ENCODE measurements at places on chromosomes 4 and X. TPM values are rescaled to one million over a fixed set of nuclear protein-coding genes. Genes with fewer than 3 reads are reported as not detected.

- no peak for DNase-seq
Observed at GRCh38 chr4:139278912-139279759, 889 bp downstream of the MGARP start.

GRCh38 chr4:34950926-34951325 lies 1293.4 kb downstream of the ARAP2 start:
- no peak for DNase-seq

DNA sequence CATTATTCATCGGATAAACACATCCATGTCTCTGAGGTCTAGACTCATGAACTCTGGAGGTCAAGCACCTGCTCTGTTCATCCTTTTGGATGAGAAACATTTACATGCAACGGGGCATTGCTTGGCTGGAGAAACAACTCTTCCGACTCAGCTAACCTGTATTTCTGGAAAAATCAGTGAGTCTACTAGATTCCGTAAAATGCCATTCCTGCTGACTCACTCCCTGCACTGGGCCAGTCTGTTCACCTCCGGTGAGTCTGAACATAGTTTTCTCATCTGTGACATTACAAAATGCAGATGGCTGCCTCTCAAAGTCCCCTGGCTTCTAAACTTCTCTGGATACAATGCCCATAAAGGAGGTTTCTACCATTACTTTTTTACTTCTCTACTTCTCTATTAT lies 185.7 kb upstream of the HS3ST1 start:
- no peak for DNase-seq

The NALF2 gene
- not detected for total RNA-seq

GRCh38 chrX:64571011-64571410 lies 175.8 kb upstream of the MTMR8 start:
- no peak for DNase-seq

DNA sequence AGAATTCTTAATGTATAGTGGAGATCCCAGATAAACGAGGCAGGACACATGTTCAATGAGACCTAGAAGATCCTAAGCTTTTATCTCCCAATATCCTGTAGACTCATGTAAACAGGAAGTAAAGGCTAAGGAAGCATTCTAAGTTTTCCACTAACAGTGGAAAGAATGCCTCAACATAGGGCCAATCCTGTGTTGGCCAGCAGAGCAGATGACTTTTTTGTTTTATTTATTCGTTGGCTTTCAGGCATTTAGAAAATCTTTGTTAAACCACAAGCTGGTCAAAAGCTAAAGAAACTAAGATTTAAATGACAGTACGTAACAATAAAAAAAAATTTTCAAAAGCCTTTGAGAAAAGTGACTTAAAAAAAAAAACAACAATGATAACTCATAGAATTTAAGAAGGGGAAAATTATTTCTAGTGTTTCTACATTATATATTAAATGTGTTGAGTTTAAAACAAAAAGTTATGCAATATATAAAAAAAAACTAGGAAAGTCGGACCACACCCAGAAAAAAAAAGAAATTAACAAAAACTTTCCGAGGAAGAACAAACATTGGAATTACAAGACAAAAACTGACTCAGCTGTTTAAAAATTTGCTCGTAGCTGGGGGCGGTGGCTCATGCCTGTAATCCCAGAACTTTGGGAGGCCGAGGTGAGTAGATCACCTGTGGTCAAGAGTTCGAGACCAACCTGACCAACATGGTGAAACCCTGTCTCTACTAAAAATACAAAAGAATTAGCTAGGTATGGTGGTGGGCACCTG lies 759.3 kb downstream of the FSTL5 start:
- no peak for DNase-seq

DNA sequence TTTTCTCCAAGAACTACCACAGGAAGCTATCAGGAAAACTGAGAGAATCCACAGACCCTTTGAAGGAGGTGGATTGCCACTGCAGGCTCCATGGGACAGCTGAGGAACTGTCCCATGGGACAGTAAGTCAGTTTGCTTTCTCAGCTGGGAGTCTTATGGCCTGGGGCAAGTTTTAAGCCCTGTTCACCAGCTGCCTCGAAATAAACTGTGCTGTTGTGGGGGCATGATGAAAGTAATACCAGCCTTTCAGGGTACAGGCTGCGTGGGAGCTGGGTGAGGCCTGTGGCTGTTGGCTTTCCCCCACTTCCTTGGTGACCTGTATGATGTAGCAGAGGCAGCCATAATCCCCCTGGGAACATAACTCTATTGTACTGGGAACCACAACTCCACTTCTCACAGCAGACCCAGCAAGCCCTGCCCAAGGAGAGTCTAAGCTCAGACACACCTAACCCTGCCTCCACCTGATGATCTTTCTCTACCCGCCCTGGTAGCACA lies 452.1 kb downstream of the STPG2 start:
- no peak for DNase-seq

The HTN1 gene
- total RNA-seq = not detected

- DNase-seq = no peak
Observed at GRCh38 chrX:41895826-41896225, 27.5 kb downstream of the CASK start.

The SLC9B1 gene
- not detected for total RNA-seq

The XAGE1A gene
- total RNA-seq = not detected

DNA sequence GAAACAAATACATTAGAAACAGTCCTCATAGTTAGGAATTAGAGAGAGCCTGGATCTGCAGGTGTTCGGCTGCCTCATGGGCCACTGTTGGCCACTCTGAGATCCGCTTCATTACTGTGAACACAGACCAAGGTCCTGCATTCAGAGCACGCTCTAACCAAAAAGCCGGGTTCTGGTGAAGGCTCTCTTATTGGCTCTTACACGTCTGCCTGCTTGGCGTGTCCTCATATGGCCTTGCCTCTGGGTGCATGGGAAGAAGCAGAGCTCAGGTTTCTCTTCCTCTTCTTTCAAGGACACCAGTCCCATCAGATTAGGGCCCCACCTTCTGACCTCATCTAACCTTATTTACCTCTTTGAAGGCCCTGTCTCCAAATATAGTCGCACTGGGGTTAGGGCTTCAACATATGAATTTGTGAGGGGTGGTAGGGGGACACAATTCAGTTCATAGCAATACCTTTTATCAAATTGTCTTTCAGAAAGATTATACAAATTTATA lies 37.1 kb upstream of the ELF2 start:
- DNase-seq = no peak

GRCh38 chr4:154414796-154415195 lies 76.8 kb downstream of the DCHS2 start:
- DNase-seq = no peak

- DNase-seq = no peak
Observed at GRCh38 chr4:170398218-170398617, 308.5 kb upstream of the AADAT start.

All from suprapubic skin (tissue), 4 donors.